ENCODE measurements at places on chromosomes 2 and 18. TPM values are rescaled to one million over a fixed set of nuclear protein-coding genes. Genes with fewer than 3 reads are reported as not detected.

Gene TMEM200C
- not detected for total RNA-seq

Gene ACOXL
- total RNA-seq: not detected

Gene STK16
- 12.0 TPM for total RNA-seq

Gene DTNA
- total RNA-seq: 6.9 TPM

Gene ARHGEF33
- total RNA-seq: not detected

Gene POMC
- total RNA-seq: not detected

Gene RPL37A
- total RNA-seq: 3,022 TPM

Gene RGPD4
- total RNA-seq: not detected

Measured in A375 (cell line).